Left ventricle myocardium inferior (tissue), 1 donor: ENCODE measurements at places on chromosomes 13 and 19. TPM values are rescaled to one million over a fixed set of nuclear protein-coding genes. Genes with fewer than 3 reads are reported as not detected.

The PRR22 gene
- total RNA-seq, result 1.1 TPM

The CNN1 gene
- total RNA-seq, result 133 TPM

The KIR2DL4 gene
- not detected for total RNA-seq

The NLRP7 gene
- not detected for total RNA-seq

The CPAMD8 gene
- 13.7 TPM for total RNA-seq

The ZNF726 gene
- 0.30 TPM for total RNA-seq

The SSC5D gene
- total RNA-seq, result 3.7 TPM
